ENCODE measurements at places on chromosomes 13 and 19.

GRCh38 chr13:63944911-63945310, 2529.3 kb upstream of the PCDH20 start:
- DNase-seq, result no peak

DNA sequence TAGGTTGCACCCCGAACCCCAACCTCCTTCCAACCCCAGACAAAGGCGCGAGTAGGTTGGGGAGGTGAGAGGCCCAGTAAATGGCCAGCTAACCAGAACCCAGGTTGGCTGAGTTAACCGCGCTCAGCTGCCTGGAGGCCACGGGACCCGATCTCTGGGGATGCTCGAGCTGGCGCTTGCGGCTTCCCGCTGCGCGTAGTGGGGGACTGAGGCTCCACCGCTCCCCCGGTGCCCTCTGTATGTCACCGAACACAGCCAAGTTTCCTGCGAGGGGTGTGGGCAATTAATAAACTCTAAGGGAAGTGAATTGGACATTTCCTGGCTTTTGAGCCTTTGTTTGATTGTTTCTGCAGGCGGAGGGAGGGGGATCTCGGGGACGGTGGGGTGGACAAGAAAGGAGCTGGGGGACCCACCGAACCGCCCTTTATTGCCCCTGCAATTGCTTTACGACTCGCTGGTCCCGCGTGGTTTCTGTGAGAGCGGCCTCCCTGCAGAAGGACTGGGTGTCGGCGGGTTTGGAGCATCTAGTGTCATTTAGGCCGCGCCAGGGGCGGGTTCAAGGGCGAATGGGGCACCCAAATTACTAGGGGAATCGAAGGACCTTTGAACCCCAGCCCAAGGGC, 3.5 kb upstream of the ZIC5 start:
- DNase-seq, result no peak

DNA sequence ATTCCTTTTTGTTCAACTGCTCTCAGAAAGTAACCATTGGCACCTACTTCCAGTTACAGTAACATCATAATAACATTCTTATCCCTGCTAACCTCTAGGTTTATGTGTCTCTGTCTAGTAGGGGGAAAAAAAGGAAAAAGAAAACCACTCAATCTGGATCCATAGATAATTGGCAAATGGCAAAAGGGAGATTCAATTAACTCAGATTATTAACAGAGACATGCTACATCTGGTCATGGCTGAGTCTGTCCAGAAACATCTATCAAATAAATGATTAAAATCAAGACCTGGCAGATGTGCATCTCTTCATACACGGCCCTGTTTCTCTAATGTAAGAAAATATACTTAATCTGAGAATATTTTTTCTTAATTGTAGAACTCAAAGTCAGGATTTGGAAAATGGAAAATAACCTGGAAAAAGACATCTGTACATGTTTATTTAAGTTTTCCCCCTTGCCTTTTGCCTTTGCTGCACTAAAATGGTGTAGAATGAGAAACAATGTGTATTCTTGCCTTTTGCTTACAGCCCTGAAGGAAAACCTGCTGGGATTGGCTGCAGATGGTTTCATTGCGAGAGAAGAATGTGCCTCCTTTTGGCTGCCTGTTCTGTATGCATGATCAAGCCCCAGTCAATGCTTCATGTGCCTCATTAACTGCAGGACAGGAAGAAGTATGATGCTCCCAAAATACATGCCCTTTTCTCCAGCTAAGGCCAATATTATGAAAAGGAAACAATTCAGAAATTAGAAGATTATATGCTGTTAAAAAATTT, 921.6 kb upstream of the PCDH20 start:
- DNase-seq, result no peak

DNA sequence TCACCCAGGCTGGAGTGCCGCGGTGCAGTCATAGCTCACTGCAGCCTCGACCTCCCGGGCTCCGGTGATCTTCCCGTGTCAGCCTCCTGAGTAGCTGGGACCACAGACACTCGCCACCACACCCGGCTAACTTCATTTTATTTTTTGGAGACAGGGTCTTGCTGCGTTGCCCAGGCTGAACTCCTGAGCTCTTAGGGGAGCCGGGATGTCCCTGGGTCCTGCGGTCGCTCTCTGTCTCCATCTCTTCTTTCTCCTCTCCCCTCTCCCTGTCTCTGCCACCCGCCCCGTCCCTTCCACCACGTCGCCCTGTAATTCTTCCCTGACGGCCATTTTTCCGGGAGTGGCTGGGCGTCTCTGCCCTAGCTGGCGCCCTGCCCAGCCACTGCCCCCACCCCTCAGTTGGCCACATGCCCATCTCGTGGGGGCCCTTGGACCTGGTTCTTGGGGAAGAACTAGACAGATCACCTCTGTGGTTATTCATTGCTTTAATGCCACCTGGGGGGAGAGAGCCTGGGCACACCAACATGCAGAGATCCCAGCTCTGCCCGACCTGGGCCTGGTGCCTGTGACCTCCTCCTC, 18.9 kb downstream of the ARID3A start:
- DNase-seq, result no peak

DNA sequence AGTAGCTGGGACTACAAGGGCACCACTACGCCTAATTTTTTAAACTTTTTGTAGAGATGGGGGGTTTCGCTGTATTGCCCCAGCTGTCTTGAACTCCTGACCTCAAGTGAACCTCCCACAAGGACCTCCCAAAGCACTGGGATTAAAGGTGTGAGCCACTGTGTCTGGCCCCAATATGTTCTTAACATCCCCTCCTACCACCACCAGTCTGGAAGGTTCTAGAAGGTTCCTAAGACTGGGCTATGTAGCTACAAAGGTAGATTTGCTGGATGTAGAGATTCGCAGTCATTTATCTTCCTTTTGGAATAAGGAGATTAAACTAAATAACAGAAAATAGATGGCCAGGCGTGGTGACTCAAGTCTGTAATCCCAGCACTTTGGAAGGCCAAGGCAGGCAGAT, 5.3 kb downstream of the HSD17B14 start:
- no peak for DNase-seq

- DNase-seq, result no peak
These were observed 1.2 kb upstream of the SLC6A16 start for GRCh38 chr19:49326165-49326704.

DNA sequence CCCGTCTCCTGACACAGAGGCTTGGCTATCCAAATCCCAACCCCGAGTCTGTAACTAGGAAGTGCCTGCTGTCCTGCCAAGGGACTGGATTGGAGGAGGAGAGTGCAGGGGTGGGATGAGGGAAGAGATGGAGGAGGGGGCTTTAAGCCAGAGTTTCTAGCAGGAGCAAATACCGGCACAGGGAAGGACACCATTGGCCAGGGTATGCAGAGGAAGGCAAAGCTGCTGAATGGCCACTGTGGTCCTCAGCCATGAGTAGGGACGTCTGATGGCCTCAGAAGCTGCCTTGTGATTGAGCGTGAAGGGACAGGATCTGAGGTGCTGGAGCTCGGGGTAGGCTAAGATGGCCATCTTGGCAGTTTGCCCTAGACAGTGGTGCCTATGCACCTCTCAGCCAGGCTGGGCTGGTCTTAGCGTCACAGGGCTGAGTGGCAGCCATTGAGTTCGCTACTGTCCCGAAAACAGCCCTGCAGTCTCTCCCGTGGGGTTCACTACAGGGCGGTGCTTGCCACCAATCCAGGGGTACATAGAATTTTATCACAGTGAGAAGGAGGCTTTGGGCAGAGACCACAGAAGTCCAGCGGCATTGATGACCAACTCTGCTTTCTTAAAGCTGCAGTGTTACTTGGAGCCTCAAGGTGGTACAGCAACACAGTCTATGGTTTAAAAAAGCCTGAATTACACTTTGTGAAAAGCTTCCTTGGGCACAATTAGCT, 61.8 kb downstream of the AKAP11 start:
- no peak for DNase-seq

- no peak for DNase-seq
These were observed 5.5 kb downstream of the RPL28 start for GRCh38 chr19:55391191-55391670.

DNA sequence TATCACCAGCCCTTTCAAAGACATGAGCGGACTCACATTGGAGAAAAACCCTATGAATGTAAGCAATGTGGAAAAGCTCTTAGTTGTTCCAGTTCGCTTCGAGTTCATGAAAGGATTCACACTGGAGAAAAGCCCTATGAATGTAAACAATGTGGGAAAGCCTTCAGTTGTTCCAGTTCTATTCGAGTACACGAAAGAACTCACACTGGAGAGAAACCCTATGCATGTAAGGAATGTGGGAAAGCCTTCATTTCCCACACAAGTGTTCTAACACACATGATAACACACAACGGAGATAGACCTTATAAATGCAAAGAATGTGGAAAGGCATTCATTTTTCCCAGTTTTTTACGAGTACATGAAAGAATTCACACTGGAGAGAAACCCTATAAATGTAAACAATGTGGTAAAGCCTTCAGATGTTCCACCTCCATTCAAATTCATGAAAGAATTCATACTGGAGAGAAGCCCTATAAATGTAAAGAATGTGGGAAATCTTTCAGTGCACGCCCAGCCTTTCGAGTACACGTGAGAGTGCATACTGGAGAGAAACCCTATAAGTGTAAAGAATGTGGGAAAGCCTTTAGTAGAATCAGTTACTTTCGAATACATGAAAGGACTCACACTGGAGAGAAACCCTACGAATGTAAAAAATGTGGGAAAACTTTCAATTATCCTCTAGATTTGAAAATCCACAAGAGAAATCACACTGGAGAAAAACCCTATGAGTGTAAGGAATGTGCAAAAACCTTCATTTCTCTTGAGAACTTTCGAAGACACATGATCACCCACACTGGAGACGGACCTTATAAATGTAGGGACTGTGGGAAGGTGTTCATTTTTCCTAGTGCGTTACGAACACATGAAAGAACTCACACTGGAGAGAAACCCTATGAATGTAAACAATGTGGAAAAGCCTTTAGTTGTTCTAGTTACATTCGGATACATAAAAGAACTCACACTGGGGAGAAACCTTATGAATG, 17.6 kb downstream of the ZNF791 start:
- DNase-seq, result peak; percentile 44

GRCh38 chr13:110677731-110678545, 28.0 kb downstream of the CARS2 start:
- DNase-seq, result no peak

GRCh38 chr13:93356469-93356868, 129.9 kb downstream of the GPC6 start:
- no peak for DNase-seq

- no peak for DNase-seq
These were observed 951.9 kb upstream of the SLITRK1 start for GRCh38 chr13:84834201-84834600.

- DNase-seq, result no peak
These were observed 1.2 kb downstream of the RCBTB2 start for GRCh38 chr13:48531416-48532255.

GRCh38 chr13:90577726-90578125, 769.8 kb upstream of the MIR17HG start:
- no peak for DNase-seq

GRCh38 chr13:95620825-95621498, 23.5 kb downstream of the DZIP1 start:
- no peak for DNase-seq

GRCh38 chr19:1943661-1944087, 2.7 kb downstream of the CSNK1G2 start:
- DNase-seq, result no peak

DNA sequence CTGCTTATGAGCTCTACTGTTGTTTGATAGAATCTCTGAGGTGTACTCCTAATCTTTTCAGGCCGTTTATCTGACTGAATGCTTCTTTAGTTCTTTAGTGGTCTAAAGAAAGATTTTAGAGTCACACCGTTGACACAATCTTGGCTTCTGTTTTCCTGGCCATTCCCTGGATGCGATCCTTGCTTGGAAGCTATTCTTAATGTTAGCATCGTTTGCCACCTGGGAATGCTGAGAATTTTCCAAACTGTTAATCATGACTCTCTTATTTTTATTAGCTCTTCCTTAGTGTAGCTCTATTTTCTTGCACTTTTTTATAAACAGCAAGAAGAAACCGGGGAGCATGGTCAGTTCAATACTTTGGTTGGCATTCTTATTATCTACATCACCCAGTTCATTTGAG, 281.0 kb upstream of the PCDH20 start:
- no peak for DNase-seq

- no peak for DNase-seq
These were observed 4.9 kb downstream of the ERCC1 start for GRCh38 chr19:45418802-45419201.

DNA sequence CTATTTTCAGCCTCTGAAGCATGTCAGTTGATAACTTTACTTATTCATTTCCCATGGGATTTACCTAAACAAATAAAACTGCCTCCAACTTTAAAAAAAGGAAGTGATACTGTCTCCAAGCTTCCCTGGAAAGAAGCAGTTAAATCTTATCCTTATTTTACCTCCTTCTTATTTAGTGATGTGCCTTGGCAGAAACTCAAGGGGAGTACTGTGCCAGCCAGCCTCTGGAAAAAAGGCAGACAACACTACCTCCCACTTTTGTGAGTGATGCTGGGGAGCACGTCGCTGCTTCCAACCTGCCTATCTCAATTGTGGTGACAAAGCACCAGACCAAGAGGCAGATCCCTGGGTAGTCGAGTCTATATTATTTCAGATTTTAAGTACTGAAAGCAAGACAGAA, 765.6 kb downstream of the DIAPH3 start:
- DNase-seq, result no peak

GRCh38 chr19:18137242-18137641, 15.7 kb upstream of the PIK3R2 start:
- DNase-seq, result no peak

DNA sequence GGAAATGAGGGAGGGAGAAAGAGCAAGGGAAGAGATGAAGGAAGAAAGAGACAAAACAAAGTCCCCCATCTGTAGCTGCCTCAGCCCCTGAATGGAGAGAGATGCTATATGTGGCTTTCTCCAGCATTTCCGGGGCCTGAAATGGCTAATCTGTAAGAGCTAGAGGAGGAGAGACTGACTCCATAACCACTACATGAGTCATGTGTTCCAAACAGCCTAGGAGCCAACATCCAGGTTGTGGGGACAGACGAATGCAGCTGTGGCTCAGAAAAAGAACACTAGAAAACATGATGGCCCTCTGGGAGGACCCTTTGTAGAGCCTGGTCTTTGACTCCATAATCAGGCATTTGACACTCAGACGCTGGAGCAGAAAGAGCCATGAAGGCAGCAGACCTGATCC, 292.0 kb upstream of the ZNF507 start:
- no peak for DNase-seq

DNA sequence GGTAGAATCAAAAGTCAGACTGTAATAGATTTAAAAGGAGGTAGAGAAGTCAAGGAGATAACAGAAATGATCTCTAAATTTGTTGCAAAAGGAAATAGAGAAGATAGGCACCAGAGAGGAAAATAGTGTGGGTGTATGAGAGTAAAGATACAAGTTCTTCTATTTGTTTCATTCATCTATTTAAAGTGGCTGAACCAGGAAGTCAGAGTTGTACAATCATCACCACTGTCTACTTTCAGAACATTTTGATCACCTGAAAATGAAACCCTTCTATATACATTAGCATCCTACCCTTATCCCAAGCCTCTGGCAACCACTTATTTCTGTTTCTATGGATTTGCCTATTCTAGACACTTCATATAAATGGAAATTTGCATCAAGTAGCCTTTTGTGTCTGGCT, 36.7 kb downstream of the INTS6 start:
- no peak for DNase-seq
